ENCODE measurements at places on chromosomes 3 and 15.

- no peak for DNase-seq
Measured at GRCh38 chr3:132682201-132682600, 22.1 kb downstream of the UBA5 start.

DNA sequence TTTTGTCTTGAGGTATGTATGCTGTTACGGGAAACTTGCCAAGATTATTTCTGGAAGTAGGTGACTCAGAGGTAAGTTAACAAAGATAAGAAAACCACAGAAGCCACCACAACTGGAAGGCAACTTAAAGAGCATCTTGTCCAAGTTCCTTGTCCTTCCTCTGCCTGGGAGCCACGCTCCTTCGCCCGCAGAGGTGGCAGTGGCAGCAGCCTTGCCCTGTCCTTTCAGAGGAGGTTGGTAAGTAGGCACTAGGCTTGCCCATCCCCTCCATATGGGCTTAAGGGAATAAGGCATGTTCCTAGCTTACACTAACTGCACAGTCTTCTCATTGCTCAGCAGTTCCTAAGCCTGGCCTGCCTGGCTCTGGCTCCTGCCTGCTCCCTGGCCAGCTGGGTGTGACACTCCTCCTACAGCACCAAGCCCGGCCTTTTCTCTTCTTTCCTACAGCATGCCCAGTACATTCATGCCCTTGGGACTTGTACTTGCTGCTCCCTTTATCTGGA lies 48.0 kb upstream of the RAB6B start:
- no peak for DNase-seq

DNA sequence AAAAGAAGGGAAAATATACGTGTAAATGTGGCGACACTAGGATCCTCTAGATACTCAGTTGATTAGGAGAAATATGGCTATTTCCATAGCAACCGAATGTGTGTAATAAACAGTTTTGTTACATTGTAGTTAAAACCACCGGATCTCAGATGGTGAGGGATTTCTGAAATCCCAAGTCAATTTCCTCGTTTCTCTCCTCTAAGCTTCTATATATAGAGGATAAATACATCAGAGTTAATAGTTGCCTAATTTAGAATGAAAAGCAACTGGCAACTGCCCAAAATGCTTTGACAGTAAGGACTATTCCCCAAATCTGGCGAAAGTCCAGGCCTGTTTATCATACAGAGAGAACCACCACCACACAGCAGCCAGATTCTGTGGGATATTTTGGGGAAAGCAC lies 112.6 kb downstream of the GABRB3 start:
- DNase-seq, result peak; percentile 6

GRCh38 chr15:23514484-23514883 lies 51.0 kb upstream of the MKRN3 start:
- DNase-seq, result no peak

- peak; percentile 33 for DNase-seq
Measured at GRCh38 chr3:24086206-24086605, 141.1 kb downstream of the NR1D2 start.

- DNase-seq, result no peak
Measured at GRCh38 chr15:40650479-40650878, 44.5 kb upstream of the RAD51 start.

DNA sequence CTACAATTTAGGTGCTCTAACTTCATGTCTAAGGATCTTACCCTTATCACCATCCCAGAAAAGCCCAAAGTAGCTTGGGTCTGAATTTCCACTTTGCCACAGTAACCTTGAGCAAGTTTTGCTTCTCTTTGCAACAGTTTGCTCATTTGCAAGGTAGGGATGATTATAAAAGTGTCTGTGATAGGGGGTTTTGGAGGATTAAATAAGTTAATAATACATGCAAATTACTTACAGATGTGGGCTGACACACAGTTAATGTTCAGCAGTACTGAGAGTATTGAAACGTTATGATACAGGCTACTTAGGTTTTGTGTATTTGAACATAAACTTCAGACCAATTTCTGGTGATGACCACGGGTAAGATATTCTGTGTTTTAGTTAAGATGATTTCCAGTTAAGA lies 444.7 kb upstream of the TPRG1 start:
- no peak for DNase-seq

GRCh38 chr3:50352781-50353180 lies 2.1 kb downstream of the CYB561D2 start:
- no peak for DNase-seq

All from eye (tissue), 1 donor.